ENCODE measurements at places on chromosomes 2 and 18.

DNA sequence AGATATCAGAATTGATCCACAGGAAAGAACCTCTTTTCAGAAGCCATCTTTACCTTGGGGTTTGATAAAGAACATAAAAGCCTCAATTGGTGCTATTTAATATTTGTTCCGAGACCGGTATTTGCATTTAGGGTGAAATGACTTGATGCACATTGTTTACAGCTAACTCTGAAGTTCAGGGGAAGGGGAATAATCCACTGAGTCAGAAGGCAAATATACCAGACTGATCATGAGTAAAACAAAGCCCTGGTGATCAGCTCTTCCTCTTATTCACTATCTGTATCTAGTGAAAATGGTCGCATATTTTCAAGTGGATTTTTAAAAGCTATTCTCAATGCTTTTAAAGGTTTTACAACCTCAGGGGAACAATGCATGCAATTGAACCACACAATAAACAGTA, 53.0 kb upstream of the ATP8B1 start:
- H3K4me1 ChIP-seq = no peaks in the 10 kb centered on the region
- no peaks in the 10 kb centered on the region for H3K36me3 ChIP-seq
- no peak overlapping the region for H3K4me3 ChIP-seq
- H3K27me3 ChIP-seq = peaks cover 7% of the 10 kb centered on the region
- no peak overlapping the region for H3K27ac ChIP-seq

DNA sequence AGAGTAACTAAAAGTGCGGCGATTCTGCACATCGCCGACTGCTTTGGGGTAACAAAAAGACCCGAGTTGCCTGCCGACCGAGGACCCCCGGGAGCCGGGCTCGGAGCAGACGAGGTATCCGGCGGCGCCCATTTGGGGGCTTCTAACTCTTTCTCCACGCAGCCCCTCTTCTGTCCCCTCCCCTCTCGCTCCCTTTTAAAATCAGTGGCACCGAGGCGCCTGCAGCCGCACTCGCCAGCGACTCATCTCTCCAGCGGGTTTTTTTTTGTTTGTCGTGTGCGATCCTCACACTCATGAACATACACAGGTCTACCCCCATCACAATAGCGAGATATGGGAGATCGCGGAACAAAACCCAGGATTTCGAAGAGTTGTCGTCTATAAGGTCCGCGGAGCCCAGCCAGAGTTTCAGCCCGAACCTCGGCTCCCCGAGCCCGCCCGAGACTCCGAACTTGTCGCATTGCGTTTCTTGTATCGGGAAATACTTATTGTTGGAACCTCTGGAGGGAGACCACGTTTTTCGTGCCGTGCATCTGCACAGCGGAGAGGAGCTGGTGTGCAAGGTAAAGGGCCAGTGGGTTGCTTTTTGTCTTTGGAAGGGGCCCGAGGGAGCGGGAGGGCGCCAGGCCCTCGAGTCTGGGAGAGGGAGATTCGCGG, 1.4 kb downstream of the TRIB2 start:
- H3K4me3 ChIP-seq = peak overlapping the region; percentile 89
- H3K4me1 ChIP-seq = peaks cover 70% of the 10 kb centered on the region
- H3K27me3 ChIP-seq = peaks cover 3% of the 10 kb centered on the region
- DNase-seq = peak; percentile 73

DNA sequence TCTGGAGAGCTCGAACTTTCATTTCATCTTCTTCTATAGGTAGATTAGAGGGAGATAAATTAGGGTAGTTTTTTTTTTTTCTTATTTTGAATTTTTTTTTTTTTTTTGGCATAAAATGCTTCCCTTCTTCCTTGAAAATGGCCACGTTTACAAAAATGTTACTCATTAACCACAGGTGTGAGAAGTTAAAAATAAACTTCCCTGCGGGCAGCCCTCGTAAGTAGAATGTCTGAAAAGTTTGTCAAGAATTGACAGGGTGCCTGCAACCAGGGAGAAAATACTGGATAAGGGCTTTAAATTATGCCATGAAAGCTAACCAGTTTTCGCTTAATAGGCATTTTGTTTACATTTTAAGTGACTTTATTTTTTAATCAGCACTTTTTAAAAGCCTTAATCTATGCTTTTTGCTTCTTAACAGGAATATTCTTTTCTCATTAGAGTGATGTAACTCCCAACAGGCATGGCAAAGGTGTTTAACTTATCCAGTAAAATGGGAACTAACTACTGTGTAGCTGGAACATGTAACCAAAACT, 4.2 kb upstream of the FN1 start:
- H3K27me3 ChIP-seq = peaks cover 73% of the 10 kb centered on the region
- no peak overlapping the region for H3K4me3 ChIP-seq
- H3K27ac ChIP-seq = no peak overlapping the region
- H3K4me1 ChIP-seq = peaks cover 17% of the 10 kb centered on the region
- no peak for DNase-seq

DNA sequence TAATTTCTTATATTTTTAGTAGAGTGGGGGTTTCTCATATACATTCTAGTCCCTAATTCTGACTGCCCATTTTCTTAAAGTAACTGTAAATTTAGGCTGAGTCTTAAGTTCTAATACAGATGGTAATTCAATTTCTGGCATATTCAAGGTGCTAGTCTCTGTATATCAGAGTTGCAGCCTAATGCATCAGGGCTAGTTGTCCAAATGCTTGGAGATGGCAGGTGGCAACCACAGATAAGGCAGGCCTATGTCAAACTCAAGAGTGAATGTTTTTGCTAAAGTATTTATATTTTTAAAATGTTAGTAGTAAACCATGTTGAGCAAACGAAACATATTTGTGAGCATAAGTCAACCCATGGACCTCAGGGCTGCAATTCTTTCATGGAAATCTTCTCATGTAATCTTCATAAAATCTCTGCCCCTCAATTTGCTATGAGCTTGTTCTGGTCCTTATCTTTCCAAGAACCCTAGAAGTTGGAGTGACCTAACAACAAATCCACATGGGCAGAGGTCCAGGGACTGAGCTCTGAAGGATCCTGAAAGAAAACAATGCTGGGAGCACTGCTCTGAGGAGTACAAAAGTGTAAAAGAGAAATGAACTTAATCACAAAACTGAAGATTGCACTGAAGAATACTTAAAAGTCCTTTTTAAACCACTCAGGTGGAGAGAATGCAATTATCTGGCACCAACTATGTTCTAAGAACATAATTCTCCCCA, 27.3 kb upstream of the DSC2 start:
- H3K27ac ChIP-seq = no peak overlapping the region
- no peak for DNase-seq
- no peak overlapping the region for H3K4me3 ChIP-seq
- no peaks in the 10 kb centered on the region for H3K4me1 ChIP-seq
- no peaks in the 10 kb centered on the region for H3K36me3 ChIP-seq

- H3K27me3 ChIP-seq = peaks cover 32% of the 10 kb centered on the region
- H3K27ac ChIP-seq = no peak overlapping the region
- H3K4me1 ChIP-seq = peaks cover 8% of the 10 kb centered on the region
- DNase-seq = no peak
- H3K36me3 ChIP-seq = no peaks in the 10 kb centered on the region
Measured at GRCh38 chr18:650428-650858, 7.0 kb upstream of the TYMS start.

DNA sequence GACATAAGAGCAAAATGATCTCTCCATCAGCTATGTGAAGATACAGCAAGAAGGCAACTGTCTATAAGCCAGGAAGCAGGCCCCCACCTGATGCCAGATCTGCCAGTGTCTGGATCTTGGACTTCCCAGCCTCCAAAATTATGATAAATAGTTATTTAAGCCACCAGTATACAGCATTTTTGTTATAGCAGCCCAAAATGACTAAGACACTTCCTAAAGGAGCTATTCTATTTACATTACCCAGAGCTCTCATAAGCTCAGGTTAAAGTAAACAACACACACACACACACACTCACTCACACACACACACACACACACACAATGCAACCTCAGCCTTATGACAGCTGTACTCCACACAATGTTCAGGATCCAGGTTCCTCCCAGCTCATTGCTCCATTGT, 5.7 kb upstream of the YPEL5 start:
- peaks cover 3% of the 10 kb centered on the region for H3K27me3 ChIP-seq
- DNase-seq = no peak
- no peak overlapping the region for H3K27ac ChIP-seq
- H3K36me3 ChIP-seq = no peaks in the 10 kb centered on the region
- H3K4me1 ChIP-seq = peaks cover 36% of the 10 kb centered on the region

DNA sequence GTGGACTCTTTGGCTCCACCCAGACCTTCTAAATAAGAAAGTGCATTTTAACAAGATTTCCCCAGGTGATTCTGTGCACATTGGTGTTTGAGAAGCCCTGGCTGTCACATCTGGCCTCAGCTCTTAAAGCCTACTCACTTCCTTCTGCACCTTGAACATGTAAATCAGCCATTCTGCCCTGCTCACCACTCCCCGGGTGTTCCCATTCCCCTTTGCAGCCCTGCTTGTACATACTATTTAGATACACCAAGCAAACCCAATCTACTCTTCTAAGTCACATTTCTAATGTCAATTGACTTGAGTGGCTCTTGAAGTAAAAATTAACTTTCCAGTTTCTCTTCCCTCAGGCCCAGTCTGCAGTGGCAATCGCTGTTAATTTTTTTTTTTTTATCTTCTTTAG, 13.1 kb upstream of the SCN1A start:
- no peak overlapping the region for H3K27ac ChIP-seq
- H3K36me3 ChIP-seq = no peaks in the 10 kb centered on the region
- peaks cover 7% of the 10 kb centered on the region for H3K27me3 ChIP-seq
- no peak overlapping the region for H3K4me3 ChIP-seq
- DNase-seq = no peak
- no peaks in the 10 kb centered on the region for H3K4me1 ChIP-seq

DNA sequence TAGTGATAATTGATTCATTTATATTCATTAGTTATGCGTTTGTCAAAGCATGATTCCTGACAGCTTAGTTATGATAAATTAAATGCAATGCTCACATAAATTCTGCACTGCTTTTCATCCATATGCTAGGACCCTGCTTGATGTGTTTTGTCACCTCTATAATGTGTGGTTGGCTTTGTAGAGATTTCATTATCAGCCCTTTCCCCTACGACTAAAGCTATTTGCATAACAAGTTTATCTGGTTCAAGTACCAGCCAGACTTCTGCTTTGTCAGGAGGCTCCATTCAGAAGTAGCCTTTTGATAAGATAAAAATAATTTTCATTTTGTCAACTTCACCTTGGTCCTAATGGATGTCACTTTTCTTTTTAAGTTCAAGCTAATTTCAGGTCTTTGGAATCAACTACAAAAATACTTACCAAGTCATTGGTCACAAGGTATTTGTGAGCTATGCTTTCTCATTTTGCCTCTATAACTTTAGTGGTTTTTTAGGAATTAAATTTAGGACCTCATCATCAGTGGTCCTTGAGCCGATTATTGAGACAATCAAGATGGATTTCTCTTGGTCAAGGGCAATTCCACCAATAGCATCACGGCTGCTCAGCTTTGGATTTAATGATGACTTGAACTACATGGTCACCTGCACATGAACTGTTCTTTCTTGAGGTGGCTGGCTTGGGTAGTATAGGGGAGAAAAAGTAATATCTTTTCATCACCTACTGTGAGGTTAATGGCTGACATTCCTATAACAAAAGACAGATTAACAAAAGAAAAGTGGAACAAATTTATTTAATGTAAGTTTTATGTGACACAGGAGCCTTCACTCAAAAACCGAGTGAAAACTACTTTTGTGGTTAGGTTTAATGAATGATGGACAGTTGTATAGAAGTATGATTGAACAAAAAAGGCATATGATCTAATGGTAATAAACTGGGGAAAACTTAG, 162.1 kb downstream of the MYO3B start:
- no peak overlapping the region for H3K27ac ChIP-seq
- H3K4me3 ChIP-seq = no peak overlapping the region
- H3K27me3 ChIP-seq = peaks cover 13% of the 10 kb centered on the region
- no peak for DNase-seq
- H3K4me1 ChIP-seq = peaks cover 22% of the 10 kb centered on the region
- H3K36me3 ChIP-seq = no peaks in the 10 kb centered on the region

- DNase-seq = no peak
- H3K36me3 ChIP-seq = no peaks in the 10 kb centered on the region
- H3K27ac ChIP-seq = no peak overlapping the region
- no peak overlapping the region for H3K4me3 ChIP-seq
- peaks cover 20% of the 10 kb centered on the region for H3K4me1 ChIP-seq
Measured at GRCh38 chr2:222743251-222743812, 71.9 kb downstream of the MOGAT1 start.

DNA sequence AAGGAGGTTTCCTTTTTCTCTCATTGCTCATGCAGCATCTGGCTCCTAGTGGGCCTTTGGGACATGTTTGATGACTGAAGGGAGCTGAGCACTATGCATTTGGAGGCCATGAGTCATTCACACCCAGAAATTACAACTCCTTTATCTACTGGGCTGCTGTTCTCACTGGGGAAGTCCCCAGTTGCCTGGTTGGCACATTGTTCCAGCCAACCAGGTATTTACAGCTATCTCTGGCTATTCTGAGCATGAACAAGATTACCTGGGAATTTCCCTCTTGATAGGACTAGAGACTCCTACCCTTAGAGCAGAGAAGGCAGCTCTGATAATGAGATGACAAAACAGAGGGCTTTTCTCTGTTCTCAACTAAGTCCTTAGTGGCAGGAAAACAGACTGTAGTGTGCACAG, 206.5 kb downstream of the SETBP1 start:
- H3K36me3 ChIP-seq = peaks cover 25% of the 10 kb centered on the region
- H3K27me3 ChIP-seq = peaks cover 3% of the 10 kb centered on the region
- peaks cover 42% of the 10 kb centered on the region for H3K4me1 ChIP-seq
- H3K27ac ChIP-seq = peak overlapping the region; percentile 92
- DNase-seq = peak; percentile 54

GRCh38 chr2:85823951-85824350, 64.8 kb downstream of the ST3GAL5 start:
- H3K4me3 ChIP-seq = no peak overlapping the region
- H3K27ac ChIP-seq = no peak overlapping the region
- no peaks in the 10 kb centered on the region for H3K36me3 ChIP-seq
- DNase-seq = no peak

DNA sequence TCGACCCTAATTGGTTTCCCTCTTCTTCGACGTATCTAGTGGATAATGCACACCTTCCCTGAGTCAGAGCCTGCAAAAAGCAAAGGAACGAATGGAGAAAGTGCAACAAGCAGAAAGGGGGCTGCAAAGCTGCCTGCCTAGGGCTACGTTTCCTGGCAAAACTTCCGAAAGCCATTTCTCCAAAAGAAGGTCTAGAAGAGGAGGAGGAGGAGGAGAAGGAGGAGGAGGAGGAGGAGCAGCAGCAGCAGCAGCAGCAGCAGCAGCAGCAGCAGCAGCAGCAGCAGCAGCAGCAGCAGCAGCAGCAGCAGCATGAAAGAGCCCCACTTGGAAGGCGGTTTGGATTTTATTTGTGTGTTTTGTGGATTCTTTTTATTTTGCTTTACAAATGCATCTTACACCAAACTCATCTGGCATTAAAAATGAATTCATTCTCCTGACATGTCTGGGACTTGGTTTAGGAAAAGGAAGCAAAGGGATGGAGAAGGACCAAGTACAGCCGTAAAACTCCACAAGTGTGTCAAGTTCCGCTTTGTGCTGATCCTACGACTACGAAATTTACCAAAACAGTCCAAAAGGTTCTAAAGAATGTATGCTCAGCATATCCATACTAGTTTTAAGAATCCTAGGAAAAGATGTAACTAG, 2.0 kb downstream of the TCF4 start:
- no peak overlapping the region for H3K4me3 ChIP-seq
- no peak for DNase-seq
- H3K27me3 ChIP-seq = peaks cover 64% of the 10 kb centered on the region

- H3K27me3 ChIP-seq = peaks cover 4% of the 10 kb centered on the region
- H3K4me3 ChIP-seq = no peak overlapping the region
- no peak for DNase-seq
- no peaks in the 10 kb centered on the region for H3K36me3 ChIP-seq
- H3K4me1 ChIP-seq = peaks cover 34% of the 10 kb centered on the region
Measured at GRCh38 chr2:37857575-37858399, 67.3 kb upstream of the RMDN2 start.

Data from activated T-cell treated with anti-CD3 and anti-CD28 coated beads, Interleukin-2, amount 50 U/mL, for 24 hours (primary cell).